Activated CD8-positive, alpha-beta memory T cell treated with anti-CD3 and anti-CD28 coated beads, Interleukin-2, amount 10 ng/mL, durations not matched to agents 7 days and 5 days (primary cell): ENCODE measurements at places on chromosomes 12 and 14. TPM values are rescaled to one million over a fixed set of nuclear protein-coding genes. Genes with fewer than 3 reads are reported as not detected.
A peak's percentile ranks its signal among the peaks of the same experiment; 100 is the strongest.

RAB15 gene
- 2.3 TPM for total RNA-seq

AQP2 gene
- total RNA-seq: not detected

DNA sequence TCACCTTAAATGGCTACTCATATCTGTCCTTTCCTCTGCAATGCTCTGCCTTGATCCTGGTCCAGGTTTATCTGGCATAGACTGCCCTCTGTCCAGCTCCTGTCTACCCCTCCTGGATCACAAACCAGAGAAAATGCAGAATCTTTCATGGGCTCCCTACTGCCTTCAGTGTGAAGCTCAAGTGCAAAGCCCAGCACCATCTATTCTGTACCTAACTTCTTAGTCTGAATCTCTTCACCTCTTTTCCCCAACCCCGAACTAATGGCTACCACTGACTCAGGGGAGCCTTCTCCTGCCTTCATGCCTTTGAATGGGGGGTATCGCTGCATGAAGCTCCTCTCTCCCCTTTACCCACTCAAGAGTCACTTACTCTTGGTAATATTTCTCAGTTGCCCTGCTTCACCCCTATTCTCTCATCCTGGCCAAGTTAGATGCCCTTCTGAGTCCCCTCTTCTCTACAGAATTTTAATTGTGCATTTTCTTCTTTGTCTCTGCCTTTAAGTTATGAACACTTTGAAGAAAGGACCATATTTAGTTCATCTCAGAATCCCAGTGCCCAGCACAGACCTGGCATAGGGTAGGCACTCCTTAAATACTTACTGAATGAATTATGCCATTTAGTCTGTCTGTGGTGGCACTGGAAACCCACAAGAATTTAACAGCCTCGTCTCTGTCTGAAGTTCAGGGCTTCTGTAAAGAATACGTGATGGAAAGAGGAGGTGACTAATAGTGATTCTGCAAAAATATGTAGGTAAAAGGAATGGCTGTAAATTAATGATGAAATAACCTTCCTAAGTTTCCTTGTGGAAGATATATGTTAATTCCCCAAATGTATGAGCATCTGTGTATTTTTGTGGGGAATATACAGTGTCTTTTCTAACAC, 191.3 kb upstream of the AMIGO2 start:
- no peak overlapping the region for H3K27ac ChIP-seq
- H3K27me3 ChIP-seq: no peaks in the 10 kb centered on the region
- no peak overlapping the region for H3K4me3 ChIP-seq
- peaks cover 50% of the 10 kb centered on the region for H3K4me1 ChIP-seq
- DNase-seq: no peak

DNA sequence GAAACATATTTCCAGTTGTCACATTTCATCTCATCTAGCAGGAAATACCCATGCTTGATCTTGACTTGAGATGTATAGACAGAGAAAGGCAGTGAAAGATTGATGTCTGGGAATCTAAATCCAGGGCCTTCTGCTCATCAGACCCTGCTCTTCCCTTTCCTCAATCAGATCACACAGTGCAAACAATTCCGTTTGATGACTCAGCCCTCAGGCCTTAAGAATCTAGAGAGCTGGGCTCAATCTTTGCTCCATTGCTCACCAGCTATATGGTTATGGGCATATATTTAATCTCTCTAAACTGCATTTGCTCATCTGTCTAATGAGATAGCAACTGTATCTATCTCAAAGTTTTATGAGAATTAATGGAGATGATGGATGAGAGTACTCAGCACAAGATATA, 201.8 kb upstream of the CCDC196 start:
- no peaks in the 10 kb centered on the region for H3K4me1 ChIP-seq
- no peak overlapping the region for H3K4me3 ChIP-seq
- H3K27me3 ChIP-seq: peaks cover 2% of the 10 kb centered on the region
- DNase-seq: no peak

- H3K27ac ChIP-seq: no peak overlapping the region
- no peak overlapping the region for H3K4me3 ChIP-seq
- H3K36me3 ChIP-seq: peaks cover 14% of the 10 kb centered on the region
- H3K27me3 ChIP-seq: no peaks in the 10 kb centered on the region
These were observed 1151.0 kb downstream of the BCL11B start for GRCh38 chr14:98120831-98121464.

GRCh38 chr12:14883686-14884085, 2.0 kb downstream of the MGP start:
- no peak overlapping the region for H3K4me3 ChIP-seq
- peaks cover 20% of the 10 kb centered on the region for H3K4me1 ChIP-seq
- H3K27me3 ChIP-seq: peaks cover 28% of the 10 kb centered on the region
- H3K36me3 ChIP-seq: peaks cover 5% of the 10 kb centered on the region
- no peak for DNase-seq

DNA sequence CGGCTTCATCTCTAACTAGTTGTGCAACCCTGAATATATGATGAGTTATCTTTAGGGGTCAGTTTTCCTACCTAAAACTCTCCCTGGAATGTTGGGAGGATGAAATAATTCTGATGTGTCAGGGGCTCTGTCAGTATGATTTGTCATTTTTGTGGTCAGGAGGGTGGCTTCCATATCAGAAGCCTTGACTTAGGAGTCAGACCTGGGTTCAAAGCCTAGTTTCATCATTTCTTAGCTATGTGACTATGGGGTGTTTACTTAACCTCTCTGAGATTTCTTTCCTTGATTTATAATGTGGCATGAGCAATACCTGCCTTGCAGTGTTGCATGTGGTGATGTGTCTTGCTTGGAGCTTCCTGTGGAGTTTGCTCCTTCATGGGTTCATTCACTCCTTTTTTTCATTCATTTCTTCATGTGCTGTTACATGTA, 146.8 kb downstream of the CHST11 start:
- H3K27me3 ChIP-seq: no peaks in the 10 kb centered on the region
- peaks cover 56% of the 10 kb centered on the region for H3K4me1 ChIP-seq
- H3K27ac ChIP-seq: peak overlapping the region; percentile 85
- DNase-seq: no peak
